Glutamatergic neuron (in vitro differentiated cells): ENCODE measurements at places on chromosomes 5 and 9. TPM values are rescaled to one million over a fixed set of nuclear protein-coding genes. Genes with fewer than 3 reads are reported as not detected.
A peak's percentile ranks its signal among the peaks of the same experiment; 100 is the strongest.

The CDH9 gene
- 3.6 TPM for total RNA-seq

The SLC6A7 gene
- not detected for total RNA-seq

The IL9 gene
- total RNA-seq = not detected

DNA sequence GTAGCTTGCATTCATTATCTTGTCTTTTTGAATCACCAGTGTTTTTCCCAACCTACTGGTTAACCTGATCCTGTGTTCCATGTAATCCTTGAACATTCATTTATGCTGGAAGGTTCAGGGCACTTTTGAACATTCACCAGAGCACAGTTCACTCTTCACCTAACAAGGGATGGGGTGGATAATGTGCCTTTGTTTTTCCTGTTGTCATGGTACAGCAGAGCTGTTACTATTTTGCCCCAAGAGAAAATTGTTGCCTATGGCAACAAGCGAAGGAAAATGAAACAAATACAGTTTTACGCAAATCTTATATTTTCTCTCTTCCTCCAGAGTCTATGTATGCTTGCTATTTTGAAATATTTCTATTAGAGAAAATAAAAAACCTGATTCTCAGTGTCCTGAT, 60.3 kb upstream of the RIOK2 start:
- no peak for DNase-seq
- peaks cover 2% of the 10 kb centered on the region for H3K27me3 ChIP-seq
- H3K36me3 ChIP-seq = no peaks in the 10 kb centered on the region
- H3K4me3 ChIP-seq = no peak overlapping the region

The C5orf46 gene
- not detected for total RNA-seq

DNA sequence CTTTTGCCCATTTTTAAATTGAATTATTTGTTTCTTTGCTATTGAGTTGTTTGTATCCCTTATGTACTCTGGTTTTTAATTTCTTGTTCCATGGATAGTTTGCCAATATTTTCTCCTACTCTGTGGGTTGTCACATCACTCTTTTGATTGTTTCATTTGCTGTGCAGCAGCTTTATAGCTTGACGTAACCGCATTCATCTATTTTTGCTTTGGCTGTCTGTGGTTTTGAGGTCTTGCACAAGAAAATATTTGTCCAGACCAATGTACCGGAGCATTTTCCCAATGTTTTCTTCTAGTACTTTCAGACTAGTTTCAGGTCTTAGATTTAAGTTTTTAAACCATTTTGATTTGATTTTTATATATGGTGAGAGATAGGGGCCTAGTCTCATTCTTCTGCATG, 36.2 kb upstream of the ZNF366 start:
- no peak overlapping the region for H3K27ac ChIP-seq
- peaks cover 16% of the 10 kb centered on the region for H3K36me3 ChIP-seq
- DNase-seq = no peak
- no peaks in the 10 kb centered on the region for H3K4me1 ChIP-seq
- H3K27me3 ChIP-seq = peaks cover 1% of the 10 kb centered on the region
- H3K4me3 ChIP-seq = no peak overlapping the region

The CORO2A gene
- total RNA-seq = 23.9 TPM

The RORB gene
- total RNA-seq = 2.2 TPM

DNA sequence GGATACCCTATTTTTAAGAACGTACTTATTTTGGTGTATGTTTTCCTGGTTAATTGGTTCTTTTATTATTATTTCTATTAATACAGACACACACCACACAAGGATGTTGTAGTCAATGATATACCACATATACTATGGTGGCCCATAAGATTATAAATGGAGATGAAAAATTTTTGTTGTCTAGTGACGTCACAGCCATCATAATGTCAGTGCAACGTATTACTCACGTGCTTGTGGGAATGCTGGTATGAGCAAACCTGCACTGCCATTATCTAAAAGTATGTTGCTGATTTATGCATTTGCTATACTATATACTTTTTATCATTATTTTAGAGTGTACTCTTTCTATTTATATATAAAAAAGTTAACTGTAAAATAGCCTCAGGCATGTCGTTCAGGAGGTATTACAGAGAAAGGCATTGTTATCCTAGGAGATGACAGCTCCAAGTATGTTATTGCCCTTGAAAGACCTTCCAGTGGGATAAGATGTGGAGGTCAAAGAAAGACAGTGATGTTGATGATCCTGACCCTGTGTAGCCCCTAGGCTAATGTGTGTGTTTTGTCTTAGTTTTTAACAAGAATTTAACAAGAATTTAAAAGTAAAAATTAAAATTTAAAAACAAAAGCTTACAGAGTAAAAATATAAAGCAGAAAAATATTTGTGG, 65.6 kb upstream of the SGCD start:
- no peak for DNase-seq
- H3K4me3 ChIP-seq = no peak overlapping the region
- H3K27ac ChIP-seq = no peak overlapping the region
- no peaks in the 10 kb centered on the region for H3K36me3 ChIP-seq

DNA sequence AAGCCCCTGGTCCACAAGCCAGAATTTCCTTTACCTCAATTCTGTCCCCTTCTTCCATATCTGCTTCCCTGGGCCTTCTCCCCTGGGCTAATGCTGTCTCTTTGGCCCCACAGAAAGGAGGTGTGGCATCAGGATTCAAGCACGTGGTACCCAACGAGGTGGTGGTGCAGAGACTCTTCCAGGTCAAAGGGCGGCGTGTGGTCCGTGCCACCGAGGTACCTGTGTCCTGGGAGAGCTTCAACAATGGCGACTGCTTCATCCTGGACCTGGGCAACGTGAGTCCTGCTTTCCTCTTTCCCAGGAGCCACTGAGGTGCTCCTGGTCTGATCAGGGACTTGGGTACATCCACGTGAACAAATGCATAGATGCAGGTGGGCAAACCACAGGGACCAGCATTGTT, 42.6 kb downstream of the GSN start:
- H3K27me3 ChIP-seq = peaks cover 3% of the 10 kb centered on the region
- H3K4me1 ChIP-seq = no peaks in the 10 kb centered on the region
- peaks cover 5% of the 10 kb centered on the region for H3K36me3 ChIP-seq
- no peak overlapping the region for H3K27ac ChIP-seq

GRCh38 chr9:19946441-19947109, 157.7 kb upstream of the SLC24A2 start:
- H3K27me3 ChIP-seq = peaks cover 2% of the 10 kb centered on the region
- no peak overlapping the region for H3K4me3 ChIP-seq
- peaks cover 2% of the 10 kb centered on the region for H3K4me1 ChIP-seq
- H3K27ac ChIP-seq = no peak overlapping the region
- no peaks in the 10 kb centered on the region for H3K36me3 ChIP-seq

- no peak overlapping the region for H3K4me3 ChIP-seq
- H3K36me3 ChIP-seq = no peaks in the 10 kb centered on the region
- peaks cover 30% of the 10 kb centered on the region for H3K4me1 ChIP-seq
- H3K27ac ChIP-seq = no peak overlapping the region
- peak; percentile 8 for DNase-seq
- H3K27me3 ChIP-seq = peaks cover 4% of the 10 kb centered on the region
Observed at GRCh38 chr9:114286146-114286679, 36.7 kb upstream of the ORM1 start.

DNA sequence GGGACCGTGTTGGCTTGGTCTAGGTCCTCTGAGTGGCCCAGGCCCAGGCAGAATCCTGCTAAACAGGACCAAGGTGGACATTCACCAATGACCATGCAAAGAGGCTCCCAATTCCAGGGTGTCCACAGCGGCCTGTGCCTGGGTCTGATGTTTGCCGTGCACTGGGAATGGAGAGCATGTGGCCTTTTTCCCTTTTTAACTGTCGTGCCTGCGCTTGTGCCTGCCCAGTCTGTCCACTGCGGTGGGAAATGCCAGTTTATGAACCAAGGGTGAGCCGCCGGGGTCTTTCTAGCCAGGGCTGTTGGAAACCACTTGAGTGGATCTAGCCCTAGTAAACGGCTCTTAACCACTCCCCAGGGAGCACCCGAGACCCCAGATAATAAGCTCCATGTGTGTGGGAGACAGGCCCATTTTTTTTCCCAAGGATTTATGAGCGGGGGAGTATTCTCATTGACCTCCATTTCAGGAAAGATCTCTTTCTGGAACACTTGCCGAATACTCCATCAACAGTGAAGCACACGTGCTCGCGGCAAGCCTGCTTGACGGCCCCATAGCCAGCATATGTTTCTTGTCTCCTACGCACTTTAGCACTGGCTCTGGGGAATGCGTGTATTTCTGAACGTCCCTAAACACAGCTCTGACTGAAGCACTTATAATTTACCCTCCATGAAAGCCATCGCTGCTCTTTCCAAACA, 93.2 kb upstream of the PHYKPL start:
- peaks cover 19% of the 10 kb centered on the region for H3K4me1 ChIP-seq
- H3K36me3 ChIP-seq = no peaks in the 10 kb centered on the region
- H3K27me3 ChIP-seq = peaks cover 14% of the 10 kb centered on the region
- no peak for DNase-seq
- peak overlapping the region; percentile 64 for H3K27ac ChIP-seq
- no peak overlapping the region for H3K4me3 ChIP-seq

DNA sequence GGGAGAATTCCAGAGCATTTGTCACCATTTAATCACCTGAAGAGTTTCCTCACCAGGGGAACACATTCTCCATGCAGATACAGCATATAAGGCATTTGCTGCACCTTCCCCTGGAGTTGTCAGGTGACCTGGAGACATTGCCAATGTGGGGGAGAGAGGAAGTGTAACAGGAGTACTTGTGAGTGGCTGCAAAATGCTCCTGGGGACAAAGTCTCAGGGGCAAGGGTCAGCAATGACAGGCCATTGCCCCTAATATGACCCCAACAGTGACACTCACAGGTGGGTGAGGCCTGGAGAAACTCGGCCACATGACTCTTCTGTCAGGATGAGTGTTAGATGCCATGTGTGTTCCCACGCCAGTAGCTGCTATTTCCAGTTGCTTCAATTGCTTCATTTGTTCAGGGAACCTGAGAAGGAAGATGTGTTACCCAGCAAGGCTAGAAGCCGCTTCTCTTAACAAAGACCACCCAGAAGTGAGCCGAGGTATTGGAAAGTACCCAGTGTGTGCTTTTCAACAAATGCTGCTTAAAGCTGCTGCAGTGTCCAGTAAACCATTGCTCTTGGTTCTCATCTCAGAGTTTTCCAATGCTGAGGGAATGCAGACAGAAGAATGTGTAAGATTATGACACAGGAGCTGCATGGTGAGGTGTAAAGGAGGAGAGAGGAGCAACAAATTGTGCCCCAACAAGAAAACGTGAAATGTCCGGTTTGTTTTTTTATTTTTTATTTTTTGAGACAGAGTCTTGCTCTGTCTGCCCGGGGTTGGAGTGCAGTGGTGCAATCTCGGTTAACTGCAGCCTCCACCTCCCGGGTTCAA, 128.2 kb upstream of the SLC44A1 start:
- H3K4me1 ChIP-seq = peaks cover 7% of the 10 kb centered on the region
- no peak overlapping the region for H3K27ac ChIP-seq
- H3K36me3 ChIP-seq = no peaks in the 10 kb centered on the region

GRCh38 chr5:27818888-27819287, 780.5 kb upstream of the CDH9 start:
- H3K27me3 ChIP-seq = no peaks in the 10 kb centered on the region
- H3K4me3 ChIP-seq = no peak overlapping the region

The EIF4E1B gene
- not detected for total RNA-seq

GRCh38 chr5:153777681-153778581, 260.8 kb downstream of the FAM114A2 start:
- peak overlapping the region; percentile 93 for H3K27ac ChIP-seq
- peak overlapping the region; percentile 30 for H3K4me3 ChIP-seq
- peaks cover 26% of the 10 kb centered on the region for H3K4me1 ChIP-seq
- no peaks in the 10 kb centered on the region for H3K36me3 ChIP-seq
- DNase-seq = peak; percentile 61

The STPG3 gene
- not detected for total RNA-seq

GRCh38 chr5:158534203-158534602, 565.5 kb downstream of the EBF1 start:
- no peak overlapping the region for H3K4me3 ChIP-seq
- H3K4me1 ChIP-seq = peaks cover 5% of the 10 kb centered on the region
- H3K36me3 ChIP-seq = no peaks in the 10 kb centered on the region

The PCDHB16 gene
- 20.1 TPM for total RNA-seq

The CNTRL gene
- 9.5 TPM for total RNA-seq

The MGAT4B gene
- 140 TPM for total RNA-seq

DNA sequence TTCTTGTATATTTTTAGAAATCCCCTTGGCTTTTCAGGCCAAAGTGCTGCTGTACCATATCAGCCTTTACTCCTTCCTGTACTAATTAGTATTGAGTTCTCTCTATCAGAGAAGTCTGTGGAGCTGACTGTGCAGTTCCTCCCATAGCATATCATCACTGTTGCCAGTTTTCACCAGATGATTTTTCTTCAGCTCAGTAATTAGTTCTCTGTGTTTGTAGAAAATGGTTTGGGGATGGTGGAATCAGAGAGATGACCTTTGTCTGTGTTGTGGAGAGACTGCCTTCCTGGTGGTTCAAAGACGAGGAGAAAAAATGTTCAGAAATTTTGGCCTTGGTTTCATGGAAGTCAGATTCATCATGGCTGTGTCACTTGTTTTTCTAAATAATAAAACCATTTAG, 227.5 kb upstream of the ACTBL2 start:
- no peak overlapping the region for H3K4me3 ChIP-seq
- H3K36me3 ChIP-seq = peaks cover 5% of the 10 kb centered on the region
- H3K27me3 ChIP-seq = no peaks in the 10 kb centered on the region
- no peak for DNase-seq
- no peak overlapping the region for H3K27ac ChIP-seq

DNA sequence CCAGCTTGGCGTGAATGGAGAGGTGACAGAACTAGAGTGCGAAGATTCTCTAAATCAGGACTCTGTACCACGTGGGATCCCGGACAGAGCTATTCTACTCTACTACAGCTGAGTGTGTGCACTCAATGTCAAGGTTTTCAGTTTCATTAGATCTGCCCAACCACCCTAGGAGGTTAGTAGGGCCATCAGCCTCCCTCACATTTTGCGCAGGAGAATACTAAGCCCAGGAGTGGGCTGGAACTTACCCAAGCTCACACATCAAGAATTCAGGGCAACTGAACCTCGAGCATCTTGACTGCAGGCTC, 68.3 kb upstream of the TBC1D2 start:
- peaks cover 28% of the 10 kb centered on the region for H3K4me1 ChIP-seq
- H3K27ac ChIP-seq = no peak overlapping the region
- H3K36me3 ChIP-seq = no peaks in the 10 kb centered on the region
- DNase-seq = no peak

DNA sequence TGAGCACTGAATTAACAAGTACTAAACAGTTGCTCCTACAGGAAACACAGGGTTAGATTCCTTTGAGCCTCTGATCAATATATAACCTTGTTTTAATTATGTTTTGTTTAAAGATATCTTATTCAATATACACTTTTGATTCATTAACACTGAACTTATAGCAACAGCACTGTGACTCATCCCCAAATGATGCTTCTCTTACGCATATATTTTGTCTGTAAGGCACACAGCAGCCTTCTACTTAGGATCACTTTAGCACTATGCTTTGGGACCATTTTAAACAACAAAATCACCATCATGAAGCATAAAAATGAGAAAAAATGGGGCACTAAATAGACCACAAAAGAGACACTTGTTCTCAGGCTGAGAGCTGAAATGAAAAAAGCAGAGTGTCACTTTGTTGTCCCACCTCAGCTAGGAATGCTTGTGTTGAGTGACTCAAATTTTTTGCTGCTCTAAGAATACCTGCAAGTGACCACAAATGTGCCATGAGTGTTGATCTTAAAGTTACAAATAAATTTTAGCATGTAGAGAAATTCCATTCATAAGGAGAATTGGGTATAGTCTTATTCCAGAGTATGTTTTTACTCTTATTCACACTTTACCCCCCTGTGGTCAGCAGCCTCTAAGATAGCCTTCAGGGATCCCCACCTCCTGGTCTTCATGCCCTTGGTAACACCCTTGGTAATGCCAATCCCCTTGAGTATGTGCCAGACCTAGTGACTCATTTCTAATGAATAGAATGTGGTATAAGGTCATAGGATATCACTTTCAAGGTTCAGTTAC, 252.7 kb upstream of the IL12B start:
- H3K4me1 ChIP-seq = no peaks in the 10 kb centered on the region
- no peak overlapping the region for H3K4me3 ChIP-seq
- DNase-seq = no peak
- H3K27me3 ChIP-seq = peaks cover 5% of the 10 kb centered on the region

The GRXCR2 gene
- total RNA-seq = not detected
